ENCODE measurements at places on chromosomes 2 and 18. TPM values are rescaled to one million over a fixed set of nuclear protein-coding genes. Genes with fewer than 3 reads are reported as not detected.
A peak's percentile ranks its signal among the peaks of the same experiment; 100 is the strongest.

ELAC1 gene
- total RNA-seq: 11.2 TPM

DNA sequence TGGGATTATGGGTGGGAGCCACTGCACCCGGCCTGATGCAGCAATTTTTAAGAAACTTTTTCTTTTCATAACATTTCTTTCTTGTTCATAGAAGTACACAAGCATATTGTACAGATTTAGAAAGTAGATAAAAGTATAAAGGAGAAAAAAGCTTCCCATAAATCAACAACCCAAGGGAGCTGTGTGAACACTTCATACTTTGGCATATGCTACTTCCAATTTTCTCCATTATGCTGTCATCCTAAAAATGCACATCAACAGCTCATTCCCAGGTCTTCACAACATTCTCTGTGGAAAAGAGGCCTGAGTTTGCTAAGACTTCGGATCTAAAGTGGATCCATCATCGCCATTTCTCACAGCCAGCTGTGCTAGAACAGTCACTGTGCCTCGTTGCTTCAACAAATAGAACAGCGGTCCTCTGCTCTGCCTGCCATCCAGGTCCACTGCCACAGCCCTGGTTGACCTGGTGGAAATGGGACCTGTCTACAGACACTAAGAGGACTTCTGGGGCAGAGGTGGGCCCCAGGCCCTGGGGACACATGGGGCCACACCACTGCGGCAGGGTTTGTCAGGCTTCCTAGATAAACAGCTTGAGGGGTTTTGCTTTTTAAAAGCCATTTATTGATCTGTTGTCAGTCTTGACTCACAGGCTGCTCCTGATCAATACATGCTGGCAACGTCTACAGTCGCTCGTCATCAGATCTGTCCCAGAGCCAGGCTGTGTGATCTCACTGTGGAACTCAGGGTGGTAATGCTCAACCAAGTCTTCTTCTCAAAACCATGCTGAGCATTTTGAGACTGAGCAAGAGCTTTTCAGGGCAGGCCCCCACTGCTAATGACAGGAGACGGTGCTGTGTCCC is 72.7 kb upstream of the MGAT4A start:
- no peak overlapping the region for H3K27ac ChIP-seq
- DNase-seq: no peak
- peaks cover 13% of the 10 kb centered on the region for H3K4me1 ChIP-seq
- H3K36me3 ChIP-seq: no peaks in the 10 kb centered on the region
- H3K4me3 ChIP-seq: no peak overlapping the region

NOSTRIN gene
- total RNA-seq: not detected

GRCh38 chr2:198371921-198372543 is 567.6 kb downstream of the PLCL1 start:
- peaks cover 12% of the 10 kb centered on the region for H3K4me1 ChIP-seq
- H3K27me3 ChIP-seq: peaks cover 37% of the 10 kb centered on the region
- DNase-seq: no peak
- no peak overlapping the region for H3K27ac ChIP-seq
- no peaks in the 10 kb centered on the region for H3K36me3 ChIP-seq

GRCh38 chr2:62304429-62305417 is 108.8 kb downstream of the B3GNT2 start:
- peaks cover 20% of the 10 kb centered on the region for H3K36me3 ChIP-seq
- peak; percentile 78 for DNase-seq
- H3K4me1 ChIP-seq: peaks cover 84% of the 10 kb centered on the region
- H3K4me3 ChIP-seq: peak overlapping the region; percentile 67
- H3K27me3 ChIP-seq: peaks cover 3% of the 10 kb centered on the region

GRCh38 chr2:239142806-239143205 is 258.0 kb downstream of the HDAC4 start:
- H3K27ac ChIP-seq: no peak overlapping the region
- peaks cover 2% of the 10 kb centered on the region for H3K4me1 ChIP-seq
- no peaks in the 10 kb centered on the region for H3K27me3 ChIP-seq

PPP1CB gene
- total RNA-seq: 232 TPM

- peak overlapping the region; percentile 18 for H3K4me3 ChIP-seq
- peaks cover 32% of the 10 kb centered on the region for H3K27me3 ChIP-seq
- peak; percentile 77 for DNase-seq
- peak overlapping the region; percentile 78 for H3K27ac ChIP-seq
- peaks cover 44% of the 10 kb centered on the region for H3K4me1 ChIP-seq
These were observed 144.2 kb upstream of the HDAC4 start for GRCh38 chr2:239544918-239545465.

DNA sequence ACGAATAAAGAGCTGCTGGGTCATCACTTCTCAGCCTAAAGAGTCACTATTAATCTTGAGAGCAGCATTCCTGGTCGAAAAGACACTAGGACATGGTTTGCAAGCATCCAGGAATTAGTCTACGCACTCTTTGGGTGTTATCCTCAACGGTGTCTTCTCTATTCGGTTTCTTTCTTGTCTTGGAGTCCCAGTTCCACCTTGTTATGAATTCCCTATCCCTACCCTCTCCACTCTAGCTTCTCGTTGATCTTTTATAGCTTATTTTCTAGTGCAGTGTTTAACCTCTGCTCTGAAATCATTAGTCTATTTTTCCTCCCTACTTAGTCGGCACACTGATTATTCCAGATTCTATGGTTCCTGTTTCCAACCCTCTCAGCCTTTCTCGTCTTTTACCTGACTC is 158.1 kb upstream of the LRRTM1 start:
- no peaks in the 10 kb centered on the region for H3K36me3 ChIP-seq
- DNase-seq: no peak
- H3K27me3 ChIP-seq: no peaks in the 10 kb centered on the region
- H3K27ac ChIP-seq: no peak overlapping the region
